ENCODE measurements at places on chromosomes 2 and 18. TPM values are rescaled to one million over a fixed set of nuclear protein-coding genes. Genes with fewer than 3 reads are reported as not detected.

ZNF519 gene
- 0.91 TPM for polyA plus RNA-seq

CYS1 gene
- 0.14 TPM for polyA plus RNA-seq

ZNF521 gene
- 0.07 TPM for polyA plus RNA-seq

DNA sequence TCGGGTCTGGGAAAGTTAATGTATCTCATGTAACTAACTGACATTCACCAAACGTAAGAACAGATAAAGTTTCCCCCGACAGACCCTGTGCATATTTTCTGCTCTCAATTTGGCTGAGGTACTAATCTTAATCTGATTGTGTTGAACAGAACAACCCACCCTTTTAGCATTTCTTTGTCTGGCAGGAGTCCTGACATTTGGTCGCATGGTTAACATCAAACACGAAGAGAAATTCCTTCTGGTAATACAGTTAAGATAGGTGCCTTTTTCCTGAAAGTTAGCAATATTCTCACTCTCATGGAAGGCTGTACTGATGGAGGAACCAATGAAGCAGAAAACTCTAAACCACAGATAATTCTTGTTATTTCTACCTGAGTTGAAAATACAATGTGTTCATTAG is 520.8 kb downstream of the PARD3B start:
- no peak for DNase-seq

DNA sequence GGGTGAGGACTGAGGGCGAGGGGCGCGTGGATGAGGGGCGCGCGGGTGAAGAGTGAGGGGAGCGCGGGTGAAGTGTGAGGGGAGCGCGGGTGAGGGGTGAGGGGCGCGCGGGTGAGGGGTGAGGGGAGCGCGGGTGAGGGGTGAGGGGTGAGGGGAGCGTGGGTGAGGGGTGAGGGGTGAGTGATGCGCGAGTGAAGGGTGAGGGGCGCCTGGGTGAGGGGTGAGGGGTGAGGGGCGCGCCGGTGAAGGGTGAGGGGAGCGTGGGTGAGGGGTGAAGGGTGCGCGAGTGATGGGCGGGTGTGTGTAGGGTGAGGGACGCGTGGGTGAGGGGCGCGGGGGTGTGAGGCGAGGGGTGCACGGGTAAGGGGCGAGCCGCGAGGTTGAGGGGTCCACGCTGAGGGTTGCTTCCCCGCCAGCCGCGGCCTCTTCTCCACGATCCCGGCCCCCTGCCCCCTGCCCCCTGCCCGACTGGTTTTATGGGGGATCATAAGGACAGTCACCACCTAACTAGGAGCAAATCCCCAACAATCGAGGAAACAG is 1.1 kb upstream of the SLC66A2 start:
- no peak for DNase-seq
